ENCODE measurements at places on chromosomes 16 and 17.

DNA sequence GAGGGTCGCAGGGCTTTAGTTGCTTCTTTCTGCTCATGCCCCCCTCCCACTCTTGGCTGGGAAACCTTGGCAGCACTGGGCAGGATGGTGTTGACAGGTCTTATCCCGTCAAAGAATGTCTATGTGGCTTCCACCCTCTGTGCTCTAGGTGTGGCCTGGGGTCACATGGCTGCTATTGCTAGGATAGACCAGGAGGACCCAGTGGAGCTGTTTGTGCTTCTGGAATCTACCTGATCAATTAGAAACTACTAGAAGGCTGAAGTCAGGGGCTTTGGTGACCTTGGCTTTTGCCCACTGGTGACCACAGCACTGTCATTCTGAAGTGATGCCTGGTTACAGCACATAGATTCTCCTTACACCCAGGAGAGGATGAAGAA, 105.8 kb downstream of the CMIP start:
- no peak for DNase-seq

- no peak for DNase-seq
These were observed 122.8 kb downstream of the ZFHX3 start for GRCh38 chr16:72924927-72925630.

GRCh38 chr16:24975428-24975889, 39.7 kb downstream of the ARHGAP17 start:
- no peak for DNase-seq

DNA sequence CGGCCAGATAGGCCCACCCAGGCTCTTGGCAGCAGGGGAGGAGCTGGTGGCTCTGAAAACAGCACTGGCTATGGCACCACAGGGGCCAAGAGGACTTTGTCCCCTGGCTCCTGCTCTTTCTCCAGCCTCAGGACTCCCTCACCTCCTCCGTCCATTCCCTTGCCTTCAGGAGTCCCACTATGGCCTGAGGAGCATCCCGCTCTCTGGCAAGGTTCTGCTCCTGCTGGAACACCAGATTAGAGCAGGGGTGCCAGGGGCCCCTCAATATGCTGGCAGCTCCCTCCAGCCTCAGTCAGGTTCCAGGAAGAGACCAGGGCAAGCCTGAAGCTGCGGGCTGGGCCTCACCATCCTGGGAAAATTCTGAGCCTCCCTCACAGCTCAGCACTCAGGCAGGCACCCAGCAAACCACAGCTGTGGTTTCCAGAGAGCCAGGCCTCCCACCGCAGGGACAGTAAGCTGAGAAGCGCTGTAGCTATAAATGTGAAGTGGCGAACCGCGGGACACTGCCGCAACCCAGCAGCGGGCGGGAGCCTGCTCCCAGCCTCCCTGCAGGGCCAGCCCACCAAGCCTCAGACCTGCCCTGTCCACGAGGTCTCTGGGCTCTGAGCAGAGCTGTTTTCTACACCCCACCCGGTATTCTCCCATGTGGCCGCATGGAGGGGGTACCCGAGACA, 25.7 kb downstream of the C17orf100 start:
- no peak for DNase-seq

DNA sequence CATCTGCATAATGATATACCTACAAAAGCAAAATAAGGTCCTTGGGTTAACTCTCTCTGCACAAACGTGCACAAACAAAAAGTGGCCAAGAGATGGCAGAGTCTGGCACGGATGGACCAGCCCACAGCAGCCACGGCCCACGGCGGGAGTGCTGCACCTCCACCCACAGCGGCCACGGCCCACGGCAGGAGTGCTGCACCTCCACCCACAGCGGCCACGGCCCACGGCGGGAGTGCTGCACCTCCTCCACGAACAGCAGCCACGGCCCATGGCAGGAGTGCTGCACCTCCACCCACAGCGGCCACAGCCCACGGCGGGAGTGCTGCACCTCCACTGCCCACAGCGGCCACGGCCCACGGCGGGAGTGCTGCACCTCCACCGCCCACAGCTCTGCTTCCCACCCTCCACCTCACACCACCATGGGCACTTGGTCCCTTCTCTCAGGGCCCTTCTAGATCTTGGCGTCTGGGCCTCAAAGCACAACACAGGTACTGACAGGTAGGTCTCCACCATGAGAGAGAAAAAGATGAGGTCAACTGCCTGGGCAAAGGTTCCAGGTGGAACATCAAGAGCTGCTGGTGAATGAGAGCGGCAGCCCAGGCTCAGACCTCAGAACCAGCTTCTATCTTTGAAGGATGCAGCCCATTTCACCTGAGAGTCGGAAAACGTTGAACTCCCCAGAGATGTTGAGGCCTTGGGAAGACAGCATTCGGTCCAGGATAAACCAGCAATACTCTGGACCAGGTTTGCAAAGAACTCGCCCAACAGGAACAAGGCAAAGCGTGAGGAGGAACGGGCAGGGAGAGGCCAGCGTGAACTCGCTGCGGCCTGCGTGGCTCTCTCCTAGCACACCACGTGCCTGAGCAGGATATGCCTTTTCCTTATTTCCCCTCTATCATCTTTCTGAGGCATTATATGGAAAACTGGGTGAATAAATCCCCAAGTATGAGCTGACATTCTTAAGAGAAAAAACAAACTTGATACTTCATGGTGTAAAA, 124.5 kb downstream of the ZNF778 start:
- DNase-seq: no peak

All from activated effector memory CD4-positive, alpha-beta T cell treated with anti-CD3 and anti-CD28 coated beads, Interleukin-2, amount 50 U/mL, for 16 hours (primary cell).